ENCODE measurements at places on chromosomes 16 and 17.
A peak's percentile ranks its signal among the peaks of the same experiment; 100 is the strongest.

DNA sequence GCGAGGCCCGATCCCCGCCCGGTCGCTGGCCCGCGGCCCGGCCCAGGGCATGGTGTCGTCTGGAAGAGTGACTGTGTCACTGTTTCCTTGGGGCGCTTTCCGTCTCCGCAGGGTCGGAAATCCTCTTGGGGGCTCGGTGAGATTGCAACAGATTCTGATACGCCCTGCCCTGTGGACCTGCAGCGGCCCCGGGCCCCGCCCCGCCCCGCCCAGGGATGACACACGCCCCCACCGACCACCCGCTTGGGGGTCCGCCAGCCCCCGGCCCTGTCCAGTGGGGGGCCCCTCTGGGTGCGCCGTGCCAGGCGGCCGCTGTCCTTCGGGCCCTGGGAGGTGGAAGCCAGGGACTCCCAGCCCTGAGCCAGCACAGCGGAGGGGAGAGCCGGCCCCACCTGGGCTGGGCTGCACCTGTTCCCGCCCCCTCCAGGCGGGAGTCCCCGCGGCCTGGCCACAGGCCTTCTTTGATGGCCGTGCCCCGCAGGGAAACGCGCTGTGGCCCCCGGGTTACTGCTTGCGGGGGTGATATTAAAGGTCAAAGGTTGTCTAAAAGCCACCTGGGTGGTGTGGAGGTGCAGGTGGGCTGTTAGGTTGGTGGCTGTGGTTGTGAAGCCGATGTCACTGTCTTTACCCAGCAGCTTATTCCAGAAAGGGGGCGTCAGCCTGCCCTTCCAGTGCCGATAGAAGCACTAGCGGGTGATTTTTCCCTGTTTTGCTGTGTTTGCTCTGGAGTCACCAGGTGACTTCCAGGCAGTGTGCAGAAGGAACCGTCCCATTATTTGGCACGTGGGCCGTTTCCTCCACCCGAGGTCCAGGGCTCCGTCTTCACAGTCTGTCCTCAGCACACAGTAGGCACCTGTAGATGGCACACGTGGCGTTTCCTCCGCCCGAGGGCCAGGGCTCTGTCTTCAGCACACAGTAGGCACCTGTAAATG is 752 bp downstream of the TBC1D24 start:
- no peak for DNase-seq

- DNase-seq, result no peak
Measured at GRCh38 chr17:15185625-15185991, 79.5 kb downstream of the PMP22 start.

- DNase-seq, result peak; percentile 49
Measured at GRCh38 chr17:2176499-2177169, 121.7 kb downstream of the HIC1 start.

GRCh38 chr17:57999496-58000017 is 7.5 kb downstream of the SRSF1 start:
- peak; percentile 80 for DNase-seq

GRCh38 chr17:17740615-17741348 is 59.5 kb downstream of the RAI1 start:
- DNase-seq, result no peak

DNA sequence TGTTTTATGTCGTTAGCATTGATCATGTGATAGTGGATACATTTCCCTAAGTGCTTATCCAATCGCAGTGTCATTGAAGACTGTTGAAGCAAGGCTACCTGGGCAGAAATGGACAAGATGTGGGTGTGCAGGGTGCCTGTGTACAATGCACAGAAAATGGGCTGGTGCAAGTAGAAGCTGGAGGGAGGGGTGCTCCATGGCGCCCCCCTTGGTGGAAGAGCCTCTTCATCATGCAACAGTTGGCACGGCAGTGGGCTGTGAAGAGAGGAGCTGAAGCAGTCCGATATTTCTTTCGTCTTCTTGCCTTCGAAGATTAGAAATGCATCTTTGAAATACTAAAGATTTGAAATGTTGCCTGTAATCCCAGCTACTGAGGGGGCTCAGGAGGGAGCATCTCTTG is 100.5 kb downstream of the PLCG2 start:
- DNase-seq, result no peak

DNA sequence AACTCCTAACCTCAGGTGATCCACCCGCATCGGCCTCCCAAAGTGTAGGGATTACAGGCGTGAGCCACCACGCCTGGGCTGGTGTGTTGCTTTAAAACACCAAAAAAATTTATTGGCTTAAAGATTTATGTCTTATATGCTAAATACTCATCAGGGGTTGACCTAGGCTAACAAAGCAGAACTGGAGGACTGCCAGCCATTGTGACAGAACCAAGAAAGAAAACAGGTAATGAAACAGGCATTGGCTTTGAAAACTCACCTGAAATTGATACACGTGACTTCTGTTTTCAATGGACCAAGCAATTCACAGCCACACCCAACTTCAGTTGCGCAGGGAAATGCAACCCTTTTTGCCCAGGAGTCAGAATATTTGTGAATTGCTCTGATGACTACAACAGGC is 4.9 kb upstream of the PHAF1 start:
- DNase-seq, result no peak

- no peak for DNase-seq
Measured at GRCh38 chr16:73214825-73215677, 167.1 kb upstream of the ZFHX3 start.

DNA sequence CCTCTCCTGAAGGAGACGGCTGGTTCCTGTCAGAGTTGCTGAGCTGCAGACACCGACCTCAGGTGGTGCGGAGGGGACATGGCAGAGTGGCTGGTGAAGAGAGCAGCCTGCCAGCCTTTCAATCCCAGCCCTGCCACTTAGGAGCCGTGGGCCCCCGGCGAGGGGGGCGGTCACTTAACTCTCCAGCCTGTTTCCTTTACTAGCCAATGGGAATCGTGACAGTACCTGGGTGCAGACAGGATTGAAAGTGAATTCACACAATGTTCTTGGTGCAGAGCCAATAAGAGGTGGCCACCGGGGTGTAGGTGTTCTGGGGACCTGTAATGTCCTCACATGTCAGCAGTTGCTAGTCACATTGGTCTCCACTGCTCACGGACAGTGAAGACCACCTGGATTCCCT is 13.5 kb downstream of the ACE start:
- DNase-seq, result no peak

DNA sequence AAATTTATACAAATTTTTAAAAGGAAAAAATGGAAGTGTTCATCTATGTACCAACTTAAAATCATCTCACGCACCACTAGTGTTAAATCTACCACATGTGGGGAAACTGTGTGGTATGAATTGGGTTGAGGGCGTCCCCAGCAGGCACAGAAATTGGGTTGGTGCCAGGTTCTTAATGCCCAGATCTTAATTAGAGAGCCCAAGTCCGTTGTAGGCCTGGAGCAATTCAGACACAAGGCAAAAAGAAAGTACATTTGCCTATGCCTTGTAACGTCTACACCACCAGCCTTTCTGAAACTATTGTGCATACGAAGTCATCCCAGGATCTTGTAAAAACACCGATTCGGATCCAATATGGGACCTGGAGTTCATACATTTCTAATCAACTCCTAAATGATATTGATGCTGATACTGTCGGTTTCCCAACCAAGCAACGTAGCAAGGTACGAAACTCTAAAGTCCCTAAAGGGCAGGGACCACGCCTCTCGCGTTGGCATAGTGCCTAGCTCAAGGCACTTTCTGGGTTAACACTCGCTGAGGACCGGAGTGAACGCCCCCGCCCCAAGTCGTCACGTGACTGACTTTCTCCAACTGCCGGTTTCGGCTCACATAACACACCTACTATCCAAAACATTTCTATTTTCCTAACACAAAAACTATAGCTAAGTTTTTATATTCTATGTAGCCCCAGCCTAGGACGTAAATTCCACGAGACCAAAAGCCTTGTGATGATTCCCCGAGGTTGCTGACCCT is 945 bp upstream of the UQCRC2 start:
- DNase-seq, result peak; percentile 78

- DNase-seq, result no peak
Measured at GRCh38 chr17:31802502-31802901, 56.5 kb downstream of the COPRS start.

GRCh38 chr16:78390508-78391324 is 291.3 kb downstream of the WWOX start:
- no peak for DNase-seq

DNA sequence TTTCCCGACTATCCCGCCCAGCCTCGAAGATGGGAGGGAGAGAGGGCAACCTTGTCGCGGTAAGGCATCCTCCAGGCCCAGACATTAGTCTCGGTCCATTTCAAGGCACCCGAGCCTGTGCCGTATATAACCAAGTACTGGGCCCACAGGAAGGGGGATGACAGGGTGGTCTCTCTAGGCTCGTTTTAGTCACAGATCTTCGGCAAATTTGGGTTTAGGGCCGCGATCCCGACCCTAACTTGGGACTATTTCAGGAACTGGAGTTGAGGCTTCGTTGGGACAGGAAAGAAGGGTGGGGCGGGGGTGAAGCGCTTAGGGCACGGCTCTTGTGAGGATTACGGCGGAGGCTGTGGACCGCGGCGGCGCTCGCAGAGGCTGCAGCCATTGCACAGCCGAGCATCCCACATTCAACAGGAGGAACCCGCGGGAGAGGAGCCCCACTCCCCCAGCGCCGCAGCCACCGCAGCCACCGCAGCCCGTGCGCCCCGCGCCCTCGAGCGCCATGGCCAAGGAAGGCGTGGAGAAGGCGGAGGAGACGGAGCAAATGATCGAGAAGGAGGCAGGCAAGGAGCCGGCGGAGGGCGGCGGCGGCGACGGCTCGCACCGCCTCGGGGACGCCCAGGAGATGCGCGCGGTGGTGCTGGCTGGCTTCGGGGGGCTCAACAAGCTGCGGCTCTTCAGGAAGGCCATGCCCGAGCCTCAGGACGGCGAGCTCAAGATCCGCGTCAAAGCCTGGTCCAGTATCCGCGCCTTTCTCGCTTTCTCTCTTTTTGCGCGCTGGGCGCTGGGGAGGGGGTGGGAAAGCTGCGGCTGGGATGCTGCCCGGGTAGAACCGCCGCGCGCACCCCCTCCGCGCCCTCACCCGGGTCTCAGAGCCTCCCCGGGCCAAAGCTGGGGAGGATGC is at the start of gene VAT1L:
VAT1L (plus strand) TSS at position 384 of the 904 bp plus-strand sequence; CDS start at position 503, 119 bp downstream.
- peak; percentile 62 for DNase-seq

DNA sequence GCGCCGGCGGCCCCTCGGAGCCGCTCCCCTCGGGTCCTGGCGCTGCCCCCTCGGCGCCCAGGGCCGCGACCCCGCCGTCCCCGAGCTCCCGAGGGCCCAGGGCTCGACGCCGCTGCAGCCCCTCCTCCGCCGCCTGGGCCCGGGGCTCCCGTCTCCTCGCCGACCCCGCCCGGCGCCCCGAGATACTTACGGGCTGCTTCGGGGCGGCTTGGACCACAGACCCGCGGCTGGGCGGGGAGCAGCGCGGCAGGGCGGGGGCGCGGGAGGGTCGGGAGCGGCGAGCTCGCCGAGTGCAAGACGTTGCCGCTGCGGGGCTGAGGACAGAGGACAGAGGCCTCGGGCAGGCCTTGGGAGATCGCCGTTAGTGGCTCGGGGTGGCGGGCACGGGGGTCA is 290 bp downstream of the TOB1 start:
- DNase-seq, result no peak

DNA sequence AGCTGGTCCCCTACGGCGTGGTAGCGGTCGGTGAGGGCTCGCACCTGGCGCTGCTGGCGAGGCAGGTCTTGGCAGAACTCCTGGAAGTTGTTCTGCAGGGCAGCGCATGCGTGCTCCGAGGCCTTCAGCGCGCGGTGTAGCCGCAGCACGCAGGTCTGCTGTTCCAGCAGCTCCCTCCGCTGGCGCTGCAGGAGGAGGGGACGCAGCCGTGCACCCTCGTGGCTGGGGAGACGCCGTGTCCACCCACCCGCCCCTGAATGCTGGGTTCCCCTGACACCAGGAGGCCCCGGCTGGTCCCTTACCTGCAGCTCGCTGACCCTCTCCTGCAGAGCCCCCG is 12.2 kb downstream of the EVPL start:
- no peak for DNase-seq

DNA sequence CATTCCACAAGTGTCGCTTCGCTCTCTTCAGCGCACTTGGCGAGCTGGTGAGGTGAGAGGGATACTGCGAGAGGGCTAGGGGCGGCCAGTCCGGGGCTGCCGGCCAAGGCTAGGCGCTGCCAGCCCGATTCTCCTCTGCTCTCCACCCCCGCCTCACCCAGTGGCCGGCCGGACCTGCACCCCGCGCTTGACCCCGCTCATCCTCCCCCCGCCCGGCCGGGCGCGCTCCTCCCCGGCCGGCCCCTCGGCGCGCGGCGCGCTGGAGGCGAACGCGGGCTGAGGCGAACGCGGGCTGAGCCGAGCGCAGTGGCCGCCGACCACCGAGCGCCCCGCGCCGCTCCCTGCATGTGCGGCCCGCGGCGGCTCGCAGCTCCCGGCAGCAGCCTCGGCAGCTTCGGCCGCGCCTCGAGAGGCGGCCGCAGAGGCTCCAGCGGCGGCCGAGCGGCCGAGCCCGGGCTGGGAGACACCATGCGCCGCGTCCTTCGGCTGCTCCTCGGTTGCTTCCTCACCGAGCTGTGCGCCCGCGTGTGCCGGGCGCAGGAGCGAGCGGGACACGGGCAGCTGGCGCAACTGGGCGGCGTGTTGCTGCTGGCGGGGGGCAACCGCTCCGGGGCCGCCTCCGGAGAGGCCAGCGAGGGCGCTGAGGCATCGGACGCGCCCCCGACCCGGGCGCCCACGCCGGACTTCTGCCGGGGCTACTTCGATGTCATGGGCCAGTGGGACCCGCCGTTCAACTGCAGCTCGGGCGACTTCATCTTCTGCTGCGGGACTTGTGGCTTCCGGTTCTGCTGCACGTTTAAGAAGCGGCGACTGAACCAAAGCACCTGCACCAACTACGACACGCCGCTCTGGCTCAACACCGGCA is at the start of gene SHISA9:
SHISA9 (plus strand) TSS at position 2 of the 865 bp plus-strand sequence.
- DNase-seq, result no peak

- DNase-seq, result no peak
Measured at GRCh38 chr17:73640691-73641090, 3.6 kb downstream of the SDK2 start.

DNA sequence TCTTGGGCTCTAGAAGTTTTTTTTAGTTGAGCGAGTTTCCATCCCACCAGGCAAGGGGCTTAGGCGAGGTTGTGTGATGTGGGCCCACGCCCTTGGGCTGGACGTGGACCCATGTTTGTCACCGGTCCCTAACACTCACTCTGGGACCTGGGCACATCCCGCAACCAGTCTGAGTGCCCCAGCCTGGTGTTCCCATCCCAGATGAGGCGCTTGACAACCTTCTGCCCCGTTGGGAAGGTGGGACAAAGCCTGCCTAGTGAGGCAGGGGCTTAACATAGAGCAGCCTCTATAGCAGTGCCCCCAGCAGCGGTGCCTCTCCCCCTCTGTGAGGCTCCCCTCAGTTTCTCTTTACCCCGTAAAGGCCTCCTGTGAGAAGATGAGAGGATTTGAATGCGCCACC is 22.5 kb downstream of the CMIP start:
- DNase-seq, result no peak

- no peak for DNase-seq
Measured at GRCh38 chr16:81710596-81710995, 68.5 kb upstream of the PLCG2 start.

GRCh38 chr16:22694887-22695382 is 119.0 kb upstream of the HS3ST2 start:
- DNase-seq, result peak; percentile 22

- no peak for DNase-seq
Measured at GRCh38 chr16:31010585-31011325, at the start of gene STX1B. STX1B (minus strand) TSS chr16:31010638; CDS start chr16:31010396, 242 bp downstream.

All from lung microvascular endothelial cell (primary cell).